Naive thymus-derived CD4-positive, alpha-beta T cell (primary cell): ENCODE measurements at places on chromosomes 4 and X. TPM values are rescaled to one million over a fixed set of nuclear protein-coding genes. Genes with fewer than 3 reads are reported as not detected.

The BEND4 gene
- total RNA-seq: not detected

The BMX gene
- total RNA-seq: not detected in 2 replicates

The SYN1 gene
- 0.65 TPM for total RNA-seq

The MSMO1 gene
- 37.9 and 39.2 TPM in 2 replicates for total RNA-seq

The ABCG2 gene
- 0.27 TPM for total RNA-seq

The CT45A5 gene
- not detected in 2 replicates for total RNA-seq

The TMEM150C gene
- total RNA-seq: not detected in 2 replicates

The DACH2 gene
- not detected for total RNA-seq

The GAGE12E gene
- total RNA-seq: not detected

The KLB gene
- total RNA-seq: not detected in 2 replicates

The GAGE1 gene
- not detected in 2 replicates for total RNA-seq

The KLF8 gene
- total RNA-seq: 0.54 TPM

The TMSB4X gene
- 3,911 TPM for total RNA-seq

The AREG gene
- total RNA-seq: 0.36 and 0.46 TPM in 2 replicates

The MFAP3L gene
- total RNA-seq: 1.2 TPM

The TLR10 gene
- 1.6 TPM for total RNA-seq

The MSANTD1 gene
- total RNA-seq: 2.7 TPM

The PRAF2 gene
- 20.4 and 23.1 TPM in 2 replicates for total RNA-seq

The UCP1 gene
- total RNA-seq: not detected

The CSN1S1 gene
- total RNA-seq: not detected

The OTC gene
- not detected in 2 replicates for total RNA-seq

The ASB12 gene
- not detected for total RNA-seq

The VCX2 gene
- not detected for total RNA-seq

The OCRL gene
- total RNA-seq: 5.0 TPM

The ARMCX6 gene
- total RNA-seq: 41.0 and 42.5 TPM in 2 replicates

The ITM2A gene
- 141 TPM for total RNA-seq

The GAGE12F gene
- not detected in 2 replicates for total RNA-seq

The EVC2 gene
- total RNA-seq: 0.64 TPM

The CORIN gene
- total RNA-seq: not detected

The LRCH2 gene
- not detected for total RNA-seq

The ERAS gene
- total RNA-seq: not detected

The MTNR1A gene
- not detected for total RNA-seq

The FGD1 gene
- 0.11 TPM for total RNA-seq

The DAPP1 gene
- total RNA-seq: 20.7 TPM

The ARAP2 gene
- total RNA-seq: 78.5 TPM

The CXCL1 gene
- 3.3 TPM for total RNA-seq

The GAB3 gene
- 10.4 and 14.7 TPM in 2 replicates for total RNA-seq

The TMEM164 gene
- 17.5 TPM for total RNA-seq

The CLDN34 gene
- total RNA-seq: not detected

The CTPS2 gene
- 8.9 TPM for total RNA-seq

The ZDHHC15 gene
- 0.16 TPM for total RNA-seq

The TMEM185A gene
- total RNA-seq: 19.9 TPM

The SLC39A8 gene
- 19.8 TPM for total RNA-seq

The GRK4 gene
- 3.5 TPM for total RNA-seq

The PPEF2 gene
- total RNA-seq: 1.0 TPM

The OSTC gene
- 31.8 TPM for total RNA-seq

The HHIP gene
- total RNA-seq: not detected

The PAGE5 gene
- not detected for total RNA-seq

The MAGEA11 gene
- total RNA-seq: not detected in 2 replicates

The BST1 gene
- total RNA-seq: 4.8 TPM

The SMR3B gene
- not detected for total RNA-seq

The PPP2R2C gene
- total RNA-seq: not detected
